ENCODE measurements at places on chromosomes 3 and 15.

GRCh38 chr15:57273402-57273801 is 102.9 kb upstream of the CGNL1 start:
- DNase-seq = no peak

GRCh38 chr3:21234933-21235332 is 516.1 kb downstream of the ZNF385D start:
- DNase-seq = no peak

DNA sequence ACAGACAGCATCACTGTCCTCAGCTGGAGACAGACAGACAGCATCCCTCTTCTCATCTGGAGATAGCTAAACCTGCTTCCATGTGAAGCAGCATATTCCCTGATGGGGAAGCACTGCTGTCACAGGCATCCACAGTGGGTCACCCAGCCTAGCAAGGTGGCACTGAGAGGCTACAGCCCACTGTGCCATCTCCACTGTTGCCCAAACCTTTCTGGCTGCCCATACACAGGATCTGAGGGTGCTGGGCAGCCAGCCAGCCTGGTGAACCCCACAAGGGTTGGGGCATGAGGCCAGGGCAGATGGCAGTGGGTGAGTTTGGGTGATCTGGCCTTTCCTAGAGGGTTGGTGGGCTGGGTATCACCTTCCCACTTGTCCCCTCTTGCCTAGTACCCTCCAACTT is 11.7 kb downstream of the CHST13 start:
- no peak for DNase-seq

DNA sequence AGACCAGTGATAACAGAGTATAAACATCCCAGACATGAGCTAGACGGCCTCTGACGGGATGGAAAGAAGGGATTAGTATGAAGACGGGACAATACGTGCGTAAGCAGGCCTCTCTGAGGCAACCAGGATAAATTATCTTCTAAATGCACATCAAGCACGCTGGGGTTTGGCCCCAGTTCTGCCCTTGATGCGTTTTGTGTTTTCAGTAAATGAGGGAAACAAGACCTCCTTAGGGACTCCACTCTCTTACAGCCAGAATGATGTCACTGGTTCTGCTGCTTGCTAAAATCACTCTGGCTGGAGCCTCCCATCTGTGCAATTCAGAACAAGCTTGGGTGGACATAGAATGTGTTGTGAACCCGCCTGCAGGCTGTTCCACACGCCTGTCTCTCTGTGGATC is 156.0 kb upstream of the MCTP2 start:
- DNase-seq = no peak

DNA sequence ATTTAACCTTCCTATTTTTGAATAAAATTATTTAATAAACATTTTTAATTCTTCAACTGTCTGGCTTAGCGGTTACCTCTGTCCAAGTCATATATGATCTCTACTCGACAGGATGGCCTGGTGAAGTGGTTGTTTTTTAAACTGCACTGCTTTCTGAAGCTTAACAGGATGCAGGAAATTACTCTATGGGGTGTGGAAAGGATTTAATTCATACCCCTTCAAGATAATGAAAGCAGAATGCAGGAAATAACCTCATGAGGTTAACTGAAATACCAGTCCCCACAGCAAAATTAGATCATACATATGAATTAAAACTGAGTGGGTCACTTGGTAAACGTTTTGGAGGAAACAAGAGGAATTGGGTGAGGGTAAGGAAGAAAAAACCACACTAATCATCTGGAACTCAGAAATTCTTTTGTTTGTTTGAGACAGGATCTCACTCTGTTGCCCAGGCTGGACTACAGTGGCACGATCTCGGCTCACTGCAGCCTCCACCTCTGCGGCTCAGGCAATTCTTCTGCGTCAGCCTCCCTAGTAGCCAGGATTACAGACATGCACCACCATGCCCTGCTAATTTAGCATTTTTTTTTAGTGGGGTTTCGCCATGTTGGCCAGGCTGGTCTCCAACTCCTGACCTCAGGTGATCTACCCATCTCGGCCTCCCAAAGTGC is 50.1 kb downstream of the LYSMD4 start:
- no peak for DNase-seq

- DNase-seq = no peak
These were observed 154.1 kb downstream of the FBLN2 start for GRCh38 chr3:13703071-13703470.

DNA sequence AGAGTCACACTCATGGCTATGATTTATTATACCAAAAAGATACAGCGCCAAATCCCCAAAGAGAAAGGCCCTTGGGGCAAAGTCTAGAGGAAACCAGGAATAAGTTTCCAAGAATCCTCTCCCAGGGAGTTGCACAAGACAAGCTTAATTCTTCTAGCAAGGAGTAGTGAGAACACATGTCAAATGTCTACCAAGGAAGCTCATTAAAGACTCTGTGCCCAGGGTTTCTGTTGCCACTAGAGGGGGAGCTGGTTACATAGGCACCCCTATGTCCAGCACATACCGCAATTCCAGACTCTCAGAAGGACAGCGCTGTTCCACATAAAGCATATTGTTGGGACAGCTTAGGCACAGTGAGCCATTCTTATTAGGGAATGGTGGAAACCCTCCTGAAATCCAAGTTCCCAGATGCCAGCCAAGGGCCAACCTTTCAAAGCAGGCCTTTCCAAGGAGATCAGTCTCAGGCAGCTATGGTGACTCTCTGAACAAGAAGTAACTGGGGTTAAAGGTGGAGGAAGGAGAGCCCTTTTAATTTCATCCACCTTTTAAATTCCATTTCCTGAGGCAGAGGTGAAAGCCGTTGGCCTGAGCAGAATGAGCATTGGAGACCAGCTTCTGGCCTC is 194.2 kb downstream of the UACA start:
- DNase-seq = peak; percentile 42

DNA sequence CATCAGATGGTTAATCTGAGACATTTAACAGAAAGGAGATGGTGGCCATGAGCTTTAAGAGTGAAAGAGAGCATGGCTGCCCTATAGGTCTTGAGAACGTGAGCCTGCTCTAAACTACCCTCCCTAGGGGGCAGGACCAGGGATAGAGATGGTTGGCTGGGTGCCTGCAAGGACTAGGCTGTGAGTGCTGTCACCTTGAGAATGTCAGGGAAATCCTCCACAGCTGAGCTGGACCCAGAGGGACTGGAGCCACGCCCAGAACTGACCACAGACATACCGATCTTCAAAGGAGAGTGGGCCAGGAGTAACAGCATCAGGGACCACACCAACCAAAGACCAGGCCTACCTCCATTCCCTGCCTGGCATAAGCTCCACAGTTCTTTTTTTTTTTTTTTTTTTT is 53.6 kb upstream of the UBE2E1 start:
- DNase-seq = no peak

GRCh38 chr3:19907523-19907922 is 26.5 kb downstream of the EFHB start:
- DNase-seq = no peak

DNA sequence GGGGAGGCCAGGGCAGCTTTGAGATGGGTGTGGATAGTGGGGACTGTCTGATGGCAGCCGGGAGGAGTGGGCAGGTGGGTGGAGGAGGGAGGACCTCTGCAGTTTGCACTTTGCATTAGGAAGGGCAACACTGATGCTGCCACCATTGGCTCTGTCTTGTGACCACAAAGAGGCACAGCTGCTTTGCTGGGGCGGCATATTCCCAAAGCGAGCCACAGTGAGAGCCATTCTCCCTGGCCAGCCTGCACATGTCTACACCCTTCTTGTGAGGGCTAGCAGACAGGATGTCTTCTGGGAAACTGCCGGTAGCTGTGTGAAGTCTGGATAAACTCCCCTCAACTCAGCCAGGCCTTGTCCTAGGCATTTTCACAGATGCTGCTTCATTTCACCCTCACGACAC is 38.3 kb downstream of the CCNB2 start:
- no peak for DNase-seq

DNA sequence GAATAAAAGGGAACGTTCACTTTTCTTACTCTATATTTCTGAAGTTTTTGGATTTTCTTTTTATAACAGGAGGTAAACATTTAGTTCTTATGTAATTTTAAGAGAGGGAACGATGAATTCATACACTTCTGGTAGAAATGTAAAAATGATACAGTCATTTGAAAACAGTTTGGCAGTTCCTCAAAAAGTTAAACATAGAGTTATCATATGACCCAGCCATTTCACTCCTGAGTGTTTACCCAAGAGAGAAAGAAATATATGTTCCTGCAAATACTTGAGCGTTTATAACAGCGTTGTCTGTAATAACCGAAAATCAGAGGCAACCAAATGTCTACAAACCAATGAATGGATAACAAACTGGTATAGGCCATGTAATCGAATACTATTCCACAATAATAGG is 20.8 kb upstream of the CCR9 start:
- no peak for DNase-seq

GRCh38 chr3:155815030-155815545 is 9.0 kb upstream of the C3orf33 start:
- no peak for DNase-seq

GRCh38 chr15:50181969-50182218 is at the start of gene SLC27A2:
Gene SLC27A2, plus strand, starts transcription at chr15:50182196. Its CDS starts 232 bp downstream, at chr15:50182428.
- DNase-seq = no peak

DNA sequence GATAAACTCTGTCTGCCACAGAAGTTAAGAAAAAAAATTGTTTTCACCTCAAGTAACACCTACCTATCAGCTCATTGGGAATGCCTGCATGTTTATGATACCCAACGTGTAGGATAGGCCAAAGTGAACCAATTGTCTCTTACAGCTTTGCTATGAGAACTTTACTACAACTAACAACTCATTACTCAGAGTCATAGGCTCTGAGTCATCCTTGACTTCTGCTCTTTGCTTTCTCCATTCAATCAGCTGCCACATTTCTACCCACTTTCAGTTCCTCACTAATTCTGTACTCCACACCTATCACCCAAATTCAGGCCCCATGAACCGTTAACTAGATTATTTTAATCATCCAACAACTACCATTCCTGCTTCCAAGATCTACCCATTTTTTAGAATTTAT is 843.9 kb downstream of the TUSC7 start:
- DNase-seq = no peak

DNA sequence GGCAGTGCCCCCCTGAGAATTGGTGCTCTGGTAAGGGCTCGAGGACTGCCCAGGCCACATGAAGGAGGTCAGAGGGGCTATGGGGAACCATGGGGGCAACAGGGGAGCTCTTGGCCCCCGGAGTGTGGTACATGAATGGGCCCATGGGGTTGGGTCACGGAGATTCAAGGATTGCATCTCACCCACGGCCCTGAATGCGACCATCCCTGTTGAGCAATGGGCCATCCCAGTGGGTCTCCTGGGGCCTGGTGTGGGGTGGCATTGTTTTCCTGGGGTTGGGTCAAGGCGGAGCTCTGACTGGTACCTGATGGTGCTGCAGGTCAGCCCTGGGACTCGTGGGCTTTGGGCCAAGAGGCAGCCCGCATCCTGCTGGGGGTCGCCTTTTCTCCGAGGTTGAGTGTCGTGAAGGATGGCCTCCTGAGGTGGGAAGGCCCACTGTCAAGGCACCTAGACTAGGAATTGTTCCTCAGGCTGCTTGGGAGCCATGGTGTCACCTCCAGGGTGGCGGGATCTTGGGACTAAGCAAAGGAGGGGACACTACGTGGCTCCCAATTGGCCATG is 198.3 kb downstream of the UBE3A start:
- no peak for DNase-seq

DNA sequence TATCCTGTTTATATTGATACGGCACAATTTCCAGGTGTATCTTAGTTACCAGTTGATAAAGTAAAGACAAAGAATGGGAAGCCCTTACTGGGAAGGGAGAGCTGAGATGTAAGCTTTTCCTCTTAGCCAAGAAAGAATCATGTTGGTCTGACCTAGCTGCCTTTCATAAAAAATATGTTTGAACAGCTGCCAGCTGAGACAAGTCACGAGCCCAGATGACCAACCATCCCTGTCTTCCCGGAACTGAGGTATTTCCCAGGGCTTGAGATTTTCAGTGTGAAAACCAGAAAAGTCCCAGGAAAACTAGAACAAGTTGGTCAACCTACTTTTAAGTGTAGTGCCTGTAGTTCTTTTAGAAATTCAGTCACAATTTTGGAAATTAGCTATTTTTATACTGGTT is 3.6 kb upstream of the MYH15 start:
- DNase-seq = no peak

GRCh38 chr3:39146611-39147591 is 6.5 kb downstream of the CSRNP1 start:
- DNase-seq = peak; percentile 54

- no peak for DNase-seq
These were observed 14.8 kb upstream of the FRMD4B start for GRCh38 chr3:69400683-69401082.

DNA sequence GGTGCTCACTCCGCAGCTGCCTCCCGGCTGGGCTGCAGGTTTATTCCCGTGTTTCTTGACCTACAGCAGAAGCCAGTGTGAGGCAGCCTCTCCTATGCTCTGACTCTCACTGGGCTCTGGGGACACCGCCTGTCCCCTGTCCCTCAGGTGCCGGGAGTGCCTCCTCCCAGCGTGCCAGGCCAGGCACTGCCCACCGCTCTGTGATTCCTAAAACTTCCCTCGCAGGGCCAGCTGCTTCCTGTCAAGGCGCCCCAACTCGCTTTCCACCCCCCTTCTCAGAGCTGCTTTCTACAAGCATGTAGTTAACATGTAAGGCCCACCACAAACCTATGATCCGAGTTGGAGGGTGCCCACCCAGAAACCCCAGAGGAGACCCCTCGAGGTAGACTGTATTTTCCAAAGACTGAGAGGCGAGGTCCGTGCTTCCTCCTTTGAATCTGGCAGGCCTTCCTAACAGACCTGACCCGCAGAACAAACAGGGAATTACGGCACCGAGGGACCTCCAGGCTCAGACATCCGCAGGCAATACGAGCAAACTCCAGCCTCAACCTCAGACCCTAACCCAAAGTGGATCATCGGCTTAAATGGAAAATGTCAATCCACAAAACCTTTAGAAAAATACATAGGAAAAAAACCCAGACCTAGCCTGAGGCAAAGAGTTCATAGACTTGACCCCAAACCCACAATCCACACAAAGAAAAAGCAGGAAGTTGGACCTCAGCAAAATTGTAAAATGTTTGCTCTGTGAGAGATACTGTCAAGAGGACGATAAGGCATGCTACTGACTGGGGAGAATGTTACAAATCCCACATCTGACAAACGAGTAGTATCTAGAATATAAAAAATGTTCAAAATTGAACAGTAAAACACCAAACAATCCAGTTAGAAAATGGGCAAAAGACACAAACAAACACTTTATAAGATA is 121.3 kb upstream of the IQSEC1 start:
- no peak for DNase-seq

GRCh38 chr3:11091088-11091590 is 63.2 kb upstream of the HRH1 start:
- no peak for DNase-seq

GRCh38 chr3:56342475-56342874 is 125.8 kb downstream of the ERC2 start:
- DNase-seq = no peak

- DNase-seq = no peak
These were observed 2.9 kb downstream of the SLC12A6 start for GRCh38 chr15:34334672-34335071.

- DNase-seq = no peak
These were observed 110.8 kb upstream of the RAD18 start for GRCh38 chr3:9074079-9074478.

DNA sequence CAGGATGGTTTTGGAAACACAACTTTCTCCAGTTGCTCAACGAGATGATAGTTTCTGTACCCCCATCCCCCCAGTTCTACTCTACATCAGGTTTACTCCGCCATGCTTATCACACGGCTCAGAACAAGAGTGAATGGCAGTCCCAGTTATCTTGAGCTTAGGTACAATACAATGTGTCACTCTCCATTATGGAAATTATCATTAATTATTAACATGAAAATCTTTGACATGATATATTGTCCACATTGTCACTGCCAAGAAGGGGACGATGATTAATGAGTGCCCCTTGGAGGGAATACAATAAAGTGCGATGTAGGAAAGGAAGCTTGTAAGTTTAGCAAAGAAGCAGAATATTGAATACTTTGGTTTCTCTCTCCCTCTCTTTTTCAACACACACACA is 252.6 kb upstream of the CFAP20DC start:
- DNase-seq = no peak
